Stimulated activated CD4-positive, alpha-beta T cell treated with anti-CD3 and anti-CD28 coated beads, Interleukin-1b, Interleukin-23, amount 100 ng/mL, for 24 hours (primary cell): ENCODE measurements at places on chromosomes 16 and 17.
A peak's percentile ranks its signal among the peaks of the same experiment; 100 is the strongest.

DNA sequence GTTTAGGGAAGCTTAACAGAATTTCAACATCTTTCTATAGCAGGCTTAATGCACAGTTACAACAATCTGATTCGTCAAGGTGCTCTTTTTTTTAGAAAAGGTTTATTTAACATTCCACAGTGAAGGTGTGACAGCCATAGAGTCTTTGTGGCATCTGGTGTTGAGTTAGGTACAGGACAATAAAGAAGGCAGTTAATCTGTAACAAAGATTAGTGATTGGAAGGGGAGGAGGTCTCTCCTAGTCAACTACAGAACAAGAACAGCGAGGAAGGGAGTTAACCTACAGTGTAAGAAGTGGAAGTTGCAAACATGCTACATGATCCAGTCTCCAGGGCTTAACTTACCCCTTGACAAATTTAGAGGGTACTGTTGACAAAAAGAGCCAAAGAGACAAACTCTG is 3.0 kb upstream of the ZDHHC7 start:
- DNase-seq: no peak

- no peak for DNase-seq
These were observed 31.9 kb downstream of the TENT4B start for GRCh38 chr16:50185005-50185505.

DNA sequence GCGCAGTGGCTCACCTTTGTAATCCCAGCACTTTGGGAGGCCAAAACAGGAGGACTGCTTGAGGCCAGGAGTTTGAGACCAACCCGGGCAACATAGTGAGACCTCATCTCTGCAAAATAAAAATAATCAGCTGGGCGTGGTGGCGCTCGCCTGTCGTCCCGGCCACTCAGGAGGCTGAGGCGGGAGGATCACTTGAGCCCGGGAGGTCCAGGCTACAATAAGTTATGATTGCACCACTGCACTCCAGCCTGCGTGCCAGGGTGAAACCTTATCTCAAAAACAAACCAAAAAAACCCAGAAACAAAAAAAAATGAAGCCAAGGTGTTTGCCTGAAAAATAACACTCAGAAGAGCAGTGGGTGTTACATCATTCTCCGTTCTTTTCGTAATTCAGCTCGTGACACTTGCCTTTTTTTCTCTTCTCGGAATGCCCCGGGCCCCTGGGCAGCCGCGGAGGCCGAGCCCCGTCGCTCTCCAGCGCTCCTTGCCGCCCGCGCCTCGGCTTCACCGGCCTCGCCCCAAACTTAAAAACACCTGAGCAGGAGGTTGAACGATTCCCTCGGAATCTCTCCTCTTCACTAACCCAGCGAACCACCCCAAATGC is 17.0 kb downstream of the PRCD start:
- no peak for DNase-seq

DNA sequence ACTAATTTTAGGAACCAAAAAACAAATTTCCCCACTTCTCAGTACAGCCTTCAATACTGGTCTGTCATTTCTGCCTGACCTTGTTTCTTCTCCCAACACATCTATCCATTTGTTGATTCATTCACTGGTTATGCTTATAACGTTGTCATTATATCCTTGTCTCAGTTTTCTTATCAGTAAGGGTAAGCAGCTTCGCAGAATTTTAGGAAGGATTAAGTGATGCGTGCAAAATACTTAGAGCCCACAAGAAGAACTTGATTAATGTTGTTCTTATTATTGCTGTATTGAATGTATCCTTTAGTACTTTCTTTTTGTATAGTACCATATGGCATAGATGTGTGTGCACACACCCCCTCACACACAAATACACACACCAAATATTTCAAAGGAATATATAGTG is 403.5 kb upstream of the HSBP1 start:
- DNase-seq: no peak

- peak; percentile 74 for DNase-seq
These were observed 47.7 kb downstream of the SRCIN1 start for GRCh38 chr17:38557836-38558727.

DNA sequence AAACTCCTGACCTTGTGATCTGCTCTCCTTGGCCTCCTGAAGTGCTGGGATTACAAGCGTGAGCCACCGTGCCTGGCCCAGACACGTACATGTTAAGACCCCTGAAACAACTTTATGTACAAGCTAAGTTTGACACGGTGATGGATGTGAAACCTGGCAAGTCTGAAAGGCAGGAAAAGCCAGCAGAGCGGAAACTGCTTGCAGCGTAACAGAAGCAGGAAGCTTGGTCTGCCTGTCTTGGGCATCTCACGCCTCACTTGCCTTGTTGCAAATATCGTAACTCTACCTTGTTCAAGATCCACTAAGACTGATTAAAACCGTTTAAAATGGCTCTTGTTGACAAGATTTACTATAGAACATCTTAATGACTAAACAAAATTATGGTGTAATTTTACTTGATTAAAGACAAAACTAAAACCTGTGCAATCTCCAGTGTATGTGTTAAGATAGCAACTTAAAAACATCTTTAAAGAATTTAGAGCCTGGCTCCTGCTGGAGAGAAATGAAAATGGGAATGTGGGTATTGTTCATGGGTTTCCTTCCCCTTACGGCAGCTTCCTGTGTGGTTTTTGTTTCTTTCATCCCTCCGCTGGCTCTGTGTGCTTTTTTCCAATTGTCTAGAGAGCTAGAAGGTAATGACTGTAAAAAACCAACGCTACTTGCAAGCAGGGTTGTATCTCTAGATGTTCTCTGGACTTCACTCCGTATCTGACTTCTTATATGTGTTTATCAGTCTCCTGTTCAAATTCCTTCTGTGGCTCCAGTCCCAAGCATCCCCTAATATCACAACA is 477.6 kb downstream of the XYLT1 start:
- no peak for DNase-seq
